ENCODE measurements at places on chromosomes 1 and 21.

DNA sequence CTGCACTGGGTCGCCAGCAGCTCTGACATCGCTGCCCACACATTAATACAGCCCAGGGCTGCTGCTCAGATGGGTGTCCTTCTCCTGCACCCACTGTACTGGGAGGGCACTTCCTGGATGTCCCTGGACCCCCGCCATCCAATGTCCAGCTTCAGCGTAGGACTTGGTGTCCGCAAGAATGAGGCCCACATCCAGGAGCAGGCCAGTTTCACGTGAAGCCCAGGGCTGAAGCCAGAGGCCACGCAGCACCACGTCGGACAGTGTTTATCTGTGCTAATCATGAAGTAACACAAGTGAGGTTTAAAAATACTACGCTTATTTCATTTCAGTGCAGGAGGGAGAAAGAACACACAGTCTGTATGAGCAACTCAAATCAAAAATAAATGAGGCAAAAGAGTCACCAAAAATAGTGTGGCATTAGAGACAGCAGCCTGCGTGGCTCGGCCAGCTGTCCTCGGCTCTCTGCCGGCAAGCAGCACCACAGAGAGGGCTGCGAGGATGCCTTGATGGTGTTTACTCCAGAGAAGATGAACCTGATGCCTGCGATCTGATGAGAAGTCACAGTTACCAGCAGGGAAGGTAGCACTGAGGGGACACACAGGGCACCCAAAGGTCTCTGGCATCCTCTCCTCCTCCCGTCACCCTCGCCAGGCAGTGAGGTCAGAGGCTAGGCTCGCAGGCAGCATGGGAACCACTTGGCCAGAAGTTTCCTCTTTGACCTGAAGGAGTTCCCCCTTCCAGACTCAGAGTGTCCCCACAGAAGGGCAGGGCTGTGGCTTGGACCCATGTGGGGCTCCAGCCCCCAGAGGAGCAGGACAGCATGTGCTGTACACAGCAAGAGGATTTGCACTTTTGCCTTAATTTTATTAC, 22.1 kb upstream of the NPHP4 start:
- no peak for DNase-seq

- DNase-seq = no peak
Measured at GRCh38 chr1:228782662-228783417, 47.6 kb downstream of the RHOU start.

- DNase-seq = no peak
Measured at GRCh38 chr1:94079080-94079940, 41.6 kb downstream of the ABCA4 start.

DNA sequence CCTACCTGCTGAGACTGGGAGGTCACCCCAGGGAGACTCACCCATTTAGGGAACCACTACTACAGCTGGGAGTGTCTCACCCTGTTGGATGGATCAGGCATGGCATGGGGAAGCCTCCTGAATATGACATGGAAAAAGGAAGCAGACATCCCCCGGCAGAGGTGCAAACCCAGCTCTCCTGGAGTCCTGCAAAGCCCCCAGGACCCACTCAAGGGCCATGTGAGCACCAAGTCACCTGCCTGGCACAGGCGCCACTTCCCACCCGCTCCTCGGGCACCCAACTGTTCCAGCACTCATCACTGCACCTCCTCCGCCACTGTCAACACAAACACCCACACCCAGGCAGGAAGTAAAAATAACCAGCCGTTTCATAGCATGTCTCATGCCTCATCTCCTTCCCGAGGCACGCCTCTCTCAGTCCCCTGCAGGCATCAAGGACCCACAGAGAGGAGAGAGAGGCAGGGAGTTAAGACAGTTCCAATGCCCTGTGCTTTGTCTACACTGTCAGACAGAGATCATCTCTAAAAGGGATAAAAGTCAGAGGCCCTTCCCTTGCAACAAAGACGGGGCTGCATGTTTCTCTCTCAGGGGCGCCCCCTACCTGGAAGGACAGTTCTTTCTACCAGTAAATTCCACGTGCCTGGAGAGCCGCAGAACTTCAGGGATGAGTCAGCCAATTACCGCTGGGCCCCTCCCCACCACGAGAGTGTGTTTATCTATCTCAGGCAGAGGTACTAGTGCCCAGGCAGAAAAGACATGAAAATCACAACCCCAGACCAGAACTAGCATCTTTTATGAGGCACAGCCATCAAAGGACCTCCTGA, 150.1 kb upstream of the SOD1 start:
- peak; percentile 69 for DNase-seq

GRCh38 chr1:241934201-241934848, 23.2 kb upstream of the BECN2 start:
- no peak for DNase-seq

- DNase-seq = peak; percentile 89
Measured at GRCh38 chr1:155206891-155207805, 549 bp downstream of the THBS3 start.

DNA sequence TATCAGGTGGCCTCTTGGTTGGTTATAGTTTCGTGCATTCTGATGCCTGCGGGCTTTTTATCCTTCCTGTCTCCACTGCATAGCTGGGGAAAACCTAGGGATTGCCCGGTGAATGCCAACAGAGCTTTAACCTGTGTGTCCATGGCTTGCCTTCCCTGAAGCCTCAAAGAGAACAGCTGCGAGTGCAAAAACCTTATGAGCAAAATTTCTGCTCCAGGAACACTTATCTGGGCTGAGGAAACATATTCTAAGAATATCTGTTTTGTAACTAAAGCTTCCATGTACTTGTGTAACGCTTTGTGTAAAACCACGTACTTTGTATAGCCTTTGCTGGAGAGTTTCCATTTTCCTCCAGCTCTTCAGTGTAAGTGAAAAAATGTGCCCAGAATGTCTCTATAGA, 7.2 kb downstream of the CNST start:
- no peak for DNase-seq

DNA sequence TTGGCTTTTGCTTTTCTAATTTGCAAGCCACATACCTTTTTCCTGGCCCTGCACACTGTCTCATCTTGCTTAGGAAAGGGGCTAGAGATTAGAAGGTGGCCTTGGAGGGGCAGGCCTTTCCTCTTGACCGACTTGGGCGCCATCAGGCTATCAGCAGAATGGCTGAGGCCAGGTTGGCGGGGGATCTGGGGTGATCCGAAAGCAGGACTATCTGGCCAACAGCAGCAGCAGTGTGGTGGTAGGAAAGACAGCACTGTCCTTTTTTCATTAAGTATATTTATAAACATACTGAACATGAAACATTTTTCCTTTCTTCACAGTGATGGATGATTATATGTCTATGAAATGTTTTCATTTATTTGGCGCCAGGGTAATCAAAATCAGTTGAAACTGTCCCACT, 23.5 kb upstream of the RUNX1 start:
- DNase-seq = no peak

DNA sequence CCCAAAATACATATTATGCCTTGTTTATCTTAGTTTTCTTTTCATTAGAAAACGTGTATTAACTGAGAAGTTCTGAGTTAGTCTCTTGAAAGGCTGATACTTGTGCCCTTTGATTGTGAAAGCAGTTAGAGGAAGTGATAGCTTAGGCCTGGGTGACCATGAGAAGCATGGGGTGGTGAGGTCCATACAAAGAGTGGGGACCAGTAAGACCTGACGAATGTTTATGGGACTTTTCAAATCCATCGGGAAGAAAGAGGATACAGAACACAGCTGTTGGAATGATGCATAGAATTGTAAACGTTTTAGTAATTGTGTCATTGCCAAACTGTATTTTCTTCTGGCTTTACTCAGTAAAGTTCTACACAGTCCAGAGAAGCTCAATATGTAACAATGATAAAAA, 259.8 kb downstream of the LMO4 start:
- DNase-seq = no peak

DNA sequence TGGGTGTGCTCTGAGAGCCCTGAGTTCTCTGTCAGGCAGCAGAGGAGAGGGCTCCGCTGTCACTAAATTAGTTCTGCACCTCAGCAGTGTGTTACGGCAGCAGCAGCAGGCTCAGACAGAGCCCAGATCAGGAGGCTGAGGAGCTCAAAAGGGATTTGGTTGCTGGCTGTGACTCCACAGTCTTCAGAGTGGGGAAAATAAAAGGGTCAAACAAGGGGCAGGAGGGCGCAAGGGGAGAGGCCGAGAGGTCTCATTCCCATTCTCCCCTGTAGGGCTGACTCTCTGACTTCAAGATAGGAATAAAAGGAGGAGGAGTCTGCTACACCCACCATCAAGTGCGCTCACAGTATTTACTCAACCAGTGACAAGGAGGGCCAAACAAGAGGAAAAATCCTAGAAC, 9.2 kb upstream of the SLC45A3 start:
- no peak for DNase-seq

DNA sequence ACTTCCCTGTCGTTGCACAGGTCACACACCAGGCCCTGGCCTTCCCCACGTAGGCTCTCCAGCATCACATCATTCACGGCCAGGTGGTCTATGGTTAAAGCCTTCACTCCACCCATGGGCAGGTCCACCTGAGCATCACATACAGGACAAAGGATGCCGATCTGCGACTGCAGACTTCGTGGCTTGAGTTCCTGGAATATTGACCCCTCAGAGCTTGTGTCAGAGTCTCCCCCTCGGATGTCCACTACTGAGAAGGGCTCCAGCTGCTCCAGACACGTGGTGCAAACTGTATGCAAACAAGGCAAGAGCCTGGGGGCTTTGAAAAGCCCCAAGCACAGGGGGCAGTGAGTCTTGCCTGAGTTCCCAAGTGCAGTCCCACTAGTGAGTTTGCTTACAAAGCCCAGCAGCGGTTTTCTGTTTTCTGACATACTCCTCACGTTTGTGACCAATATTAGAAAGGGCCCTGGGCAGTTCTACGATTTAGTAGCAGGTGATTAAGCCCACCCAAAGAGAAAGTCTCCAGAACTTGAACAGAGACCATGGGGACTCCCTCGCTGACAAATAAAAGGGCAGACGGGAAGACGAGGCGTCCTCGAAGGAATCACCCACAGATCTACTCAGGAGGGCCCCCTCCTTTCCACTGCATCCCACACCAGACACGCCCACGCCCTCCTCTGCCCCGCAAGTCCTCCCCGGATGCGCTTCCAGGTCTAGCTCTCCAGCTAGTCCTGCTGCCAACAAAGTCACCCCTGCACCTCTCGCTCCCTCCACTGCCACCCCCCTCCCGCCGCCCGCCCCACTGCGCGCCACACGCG, 568 bp downstream of the TRIM45 start:
- DNase-seq = no peak

DNA sequence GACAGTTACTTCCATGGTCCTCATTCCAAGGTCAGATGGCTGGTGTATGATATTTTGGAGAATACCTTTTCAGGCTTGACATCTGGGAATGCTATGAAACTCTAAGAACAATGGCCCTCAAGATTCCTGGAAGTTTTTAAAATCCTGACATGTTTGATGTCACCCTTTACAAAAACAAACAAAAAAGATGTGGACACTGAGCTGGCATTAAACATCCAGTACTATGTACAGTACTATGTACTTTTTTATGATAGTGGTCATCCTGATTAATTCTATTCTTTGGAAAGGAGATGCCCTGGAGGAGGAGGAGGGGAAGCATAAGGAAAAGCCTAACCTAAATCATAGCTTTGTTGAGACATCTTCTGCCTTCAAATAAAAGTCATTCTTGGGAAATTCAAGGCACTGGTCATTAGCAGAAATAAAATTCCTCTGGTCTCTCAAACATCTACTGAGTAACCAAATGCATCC, 235.4 kb downstream of the HMCN1 start:
- DNase-seq = no peak

- no peak for DNase-seq
Measured at GRCh38 chr1:203547771-203548421, 53.9 kb downstream of the OPTC start.

DNA sequence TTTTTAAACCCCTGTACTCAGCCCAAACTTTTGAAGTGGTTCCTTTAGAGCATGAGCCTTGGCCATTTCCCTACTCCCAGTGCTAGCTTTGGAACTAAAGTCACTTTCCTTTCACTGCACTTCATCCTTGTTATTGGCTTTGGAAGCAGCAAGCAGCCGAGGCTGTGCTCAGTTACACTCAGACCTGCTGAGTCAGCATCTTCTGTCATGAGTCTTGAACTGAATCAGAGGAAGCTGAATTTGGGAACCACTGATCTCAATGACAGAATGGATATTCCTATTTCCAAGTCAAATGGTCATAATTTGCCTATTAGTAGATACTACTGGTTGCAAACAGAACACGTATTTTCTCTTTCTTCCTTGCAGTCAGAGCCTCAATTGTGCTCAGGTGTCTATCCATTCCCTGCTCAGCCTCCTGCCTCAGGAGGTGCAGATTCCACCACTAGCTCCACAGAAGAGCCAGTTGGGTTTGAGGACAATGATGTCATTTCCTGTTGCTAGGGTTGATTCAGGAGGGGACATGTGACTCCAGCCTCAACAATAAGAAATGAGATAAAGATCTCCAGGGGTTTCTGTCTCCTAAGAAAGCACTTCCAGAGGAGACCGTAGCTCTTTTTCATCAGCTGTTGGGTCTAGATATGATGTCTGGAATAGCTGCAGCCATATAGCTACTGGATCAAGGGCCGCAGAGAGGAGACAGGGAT, 44.9 kb upstream of the NTPCR start:
- DNase-seq = no peak

DNA sequence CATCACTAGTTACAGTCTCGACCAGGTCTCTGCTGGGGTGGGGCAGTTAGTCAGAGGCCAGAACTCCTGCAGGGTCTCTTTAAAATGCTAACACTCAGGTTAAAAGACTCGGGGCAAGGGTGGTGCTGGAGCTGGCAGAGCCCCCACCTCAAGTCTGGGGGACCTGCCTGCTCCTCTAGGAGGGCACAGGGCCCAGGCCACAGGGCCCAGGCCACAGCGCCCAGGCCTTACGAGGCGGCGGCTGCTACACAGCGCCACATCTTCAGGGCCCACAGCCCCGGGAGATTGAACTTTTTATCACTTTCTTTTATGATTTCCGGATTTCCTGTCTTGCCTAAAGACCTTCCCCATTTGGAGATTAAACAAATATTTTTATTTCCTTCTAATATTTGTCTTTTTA, 10.4 kb downstream of the MPZ start:
- DNase-seq = no peak

GRCh38 chr1:223143537-223144248, 645 bp upstream of the TLR5 start:
- DNase-seq = no peak

DNA sequence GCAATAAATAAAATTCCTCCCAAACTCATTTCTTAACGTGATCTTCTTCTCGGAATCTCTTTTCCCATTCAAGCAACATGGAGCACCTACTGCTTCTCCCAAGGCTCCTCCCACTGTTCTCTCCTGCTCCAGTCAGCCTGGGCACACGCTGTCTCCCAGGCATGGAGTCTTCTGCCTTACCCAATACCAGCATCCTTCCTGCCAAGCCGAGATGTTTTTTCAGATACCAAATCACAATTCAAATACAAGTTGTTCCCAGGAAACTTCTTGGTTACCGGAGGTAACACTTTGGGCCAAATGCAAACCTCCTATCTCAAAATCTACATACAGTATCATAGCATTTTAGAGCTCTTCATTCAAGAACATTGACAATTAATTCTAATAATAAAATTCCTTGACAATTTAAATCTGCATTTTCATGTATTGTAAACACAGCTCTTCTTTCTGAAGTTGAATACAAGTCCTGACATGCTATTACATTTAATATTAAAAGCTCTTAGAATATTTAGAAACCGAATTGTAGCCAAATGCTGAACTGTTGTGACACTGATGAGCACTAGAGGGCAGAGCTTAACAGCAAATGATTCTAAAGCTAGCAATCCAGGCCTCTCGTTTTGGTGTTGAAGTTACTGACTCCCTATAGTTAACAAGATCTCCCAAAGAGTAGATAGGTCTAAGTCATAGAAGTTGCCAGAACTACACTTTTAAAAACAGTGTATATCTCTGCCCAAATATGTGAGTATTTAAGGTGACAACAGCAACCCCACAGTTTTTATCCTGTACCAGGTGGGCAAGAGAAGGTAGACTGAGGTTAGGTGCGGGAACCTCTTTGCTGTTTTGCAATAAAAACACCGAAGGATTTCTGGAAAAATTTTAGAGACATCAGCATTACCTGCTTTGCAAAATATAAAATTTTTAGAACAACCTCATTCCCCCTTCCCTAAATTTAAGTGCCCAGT, 52.3 kb downstream of the BCAR3 start:
- DNase-seq = no peak
